ENCODE measurements at places on chromosomes 4 and X.

DNA sequence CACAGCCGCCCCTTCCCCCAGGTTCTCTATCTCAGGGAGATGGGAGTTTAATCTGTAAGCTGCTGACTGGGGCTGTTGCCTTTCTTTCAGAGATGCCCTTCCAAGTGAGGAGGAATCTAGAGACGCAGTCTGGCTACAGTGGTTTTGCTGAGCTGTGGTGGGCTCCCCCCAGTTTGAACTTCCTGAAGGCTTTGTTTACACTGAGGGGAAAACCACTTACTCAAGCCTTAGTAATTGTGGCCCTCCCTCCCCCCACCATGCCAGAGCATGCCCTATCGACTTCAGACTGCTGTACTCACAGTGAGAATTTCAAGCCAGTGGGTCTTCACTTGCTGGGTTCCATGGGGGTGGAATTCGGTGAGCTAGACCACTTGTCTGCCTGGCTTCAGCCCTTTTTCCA lies 131.3 kb downstream of the FAAH2 start:
- DNase-seq: no peak

- DNase-seq: no peak
These were observed 94.5 kb upstream of the EOLA2 start for GRCh38 chrX:150032742-150033141.

DNA sequence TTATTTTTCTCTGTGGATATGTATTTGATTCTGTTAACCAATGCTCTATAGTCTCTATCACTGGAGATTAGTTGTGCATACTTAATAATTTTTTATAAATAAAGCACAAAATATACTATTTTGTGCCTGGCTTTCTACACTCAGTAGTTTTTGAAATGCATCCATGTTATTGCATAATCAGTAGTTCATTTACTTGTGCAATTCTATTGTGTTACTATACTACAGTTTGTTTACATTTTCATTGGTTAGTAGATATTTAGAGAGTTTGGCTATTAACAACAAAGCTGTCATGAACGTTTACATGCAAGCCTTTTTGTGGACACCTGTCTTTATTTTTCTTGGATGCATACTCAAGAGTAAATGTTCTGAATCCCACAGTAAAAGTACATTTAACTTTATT lies 265.0 kb upstream of the FAT4 start:
- DNase-seq: no peak

DNA sequence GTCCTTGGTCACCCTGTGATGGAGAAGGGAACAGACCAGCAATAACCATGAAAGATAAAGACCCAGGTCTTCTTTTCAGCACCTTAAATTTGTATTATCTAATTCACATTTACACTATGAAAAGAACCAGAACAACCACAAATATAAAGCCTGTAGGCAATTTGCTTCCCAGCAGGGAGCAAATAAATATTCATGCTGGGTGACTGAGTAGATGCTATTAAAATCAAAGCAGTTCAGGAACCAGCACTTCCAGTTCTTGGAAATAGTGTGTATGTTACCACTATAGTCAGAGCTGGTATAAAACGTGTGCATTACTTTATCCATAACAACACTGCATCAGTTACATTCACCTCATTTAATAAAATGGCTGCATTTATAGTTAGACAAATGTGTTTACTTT lies 177.8 kb upstream of the ETNPPL start:
- DNase-seq: no peak

- DNase-seq: no peak
These were observed 461.6 kb downstream of the AFF2 start for GRCh38 chrX:148961985-148962384.

- DNase-seq: no peak
These were observed 436.3 kb downstream of the KLHL13 start for GRCh38 chrX:117680286-117680685.

- no peak for DNase-seq
These were observed 77.9 kb upstream of the NAP1L5 start for GRCh38 chr4:88775529-88775928.

DNA sequence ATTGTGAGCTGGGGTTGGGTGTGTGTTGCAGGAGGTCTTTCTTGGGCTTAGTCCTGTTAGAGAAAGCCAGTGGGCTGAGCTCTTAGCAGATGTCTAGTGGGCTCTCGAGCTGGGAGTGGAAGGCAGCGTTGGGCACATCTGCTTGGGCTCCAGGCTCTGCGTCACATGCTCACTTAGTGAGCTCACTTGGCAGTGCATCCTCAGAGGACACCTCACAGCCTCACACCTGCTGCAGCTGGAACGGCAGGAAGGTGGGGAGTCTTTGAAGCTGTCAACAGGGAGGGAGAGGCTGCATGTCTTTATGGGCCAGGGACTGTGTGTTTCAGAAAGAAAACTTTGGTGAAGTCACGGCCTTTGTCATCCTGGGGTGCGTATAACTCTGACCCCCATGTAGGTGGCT lies 82.2 kb downstream of the PSAPL1 start:
- DNase-seq: no peak

- DNase-seq: no peak
These were observed 226.8 kb upstream of the GATB start for GRCh38 chr4:151987606-151988005.

DNA sequence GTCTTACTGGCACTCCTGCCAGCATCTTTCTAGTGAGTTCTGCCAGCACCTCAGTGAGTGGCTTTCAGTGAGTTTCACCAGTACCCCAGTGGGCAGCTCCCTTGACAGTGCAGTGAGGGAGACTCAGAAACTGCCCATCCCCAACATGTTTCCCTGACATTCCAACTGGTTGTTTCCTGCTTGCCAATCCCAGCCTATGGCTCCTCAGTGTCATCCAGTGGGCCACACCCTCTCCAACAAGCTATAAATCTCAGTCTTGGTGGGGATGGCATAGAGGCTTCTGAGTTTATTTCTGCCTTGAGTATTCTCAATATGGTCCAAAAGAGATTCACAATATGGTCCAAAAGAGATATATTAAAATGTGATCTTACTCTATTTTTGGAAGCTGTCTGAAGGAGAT lies 461.2 kb upstream of the NR3C2 start:
- no peak for DNase-seq

DNA sequence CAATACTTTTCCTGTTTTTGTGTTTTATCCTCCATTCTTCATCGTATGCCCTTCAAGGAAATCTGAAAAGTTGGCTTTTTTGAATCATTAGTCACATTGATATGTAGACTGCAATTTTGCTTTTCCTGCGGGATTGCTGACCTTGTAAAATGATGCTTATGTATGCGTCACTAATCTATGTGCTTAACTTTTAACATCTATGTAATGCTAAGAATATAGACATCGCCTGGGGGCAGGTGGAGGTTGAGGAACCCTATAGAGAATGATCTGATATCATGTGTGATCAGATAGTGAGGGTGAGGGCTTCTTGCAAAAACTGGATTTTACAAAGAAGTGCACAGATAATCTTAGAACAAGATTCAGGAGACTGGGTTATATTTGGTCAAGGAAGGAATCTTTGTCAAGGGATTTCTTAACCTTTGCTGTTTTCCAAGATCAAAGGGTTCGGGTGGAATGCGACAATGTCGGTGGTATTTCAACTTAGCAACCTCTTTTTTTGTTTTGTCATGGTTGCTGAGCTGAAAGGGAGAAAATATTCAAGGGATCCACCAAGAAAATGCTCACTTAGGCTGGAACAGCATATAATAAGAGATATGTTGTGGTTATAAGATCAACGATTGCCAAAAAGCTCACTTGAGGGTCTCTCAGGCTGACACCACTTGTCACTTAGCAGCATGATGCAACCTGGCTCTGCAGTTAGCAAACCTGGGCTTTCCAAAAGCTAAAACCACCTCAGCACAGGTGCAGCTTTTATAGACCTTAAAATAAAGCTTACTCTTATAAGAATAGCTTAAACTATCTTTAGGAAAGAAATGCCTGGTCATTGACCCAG lies 70.6 kb upstream of the PUDP start:
- DNase-seq: no peak

DNA sequence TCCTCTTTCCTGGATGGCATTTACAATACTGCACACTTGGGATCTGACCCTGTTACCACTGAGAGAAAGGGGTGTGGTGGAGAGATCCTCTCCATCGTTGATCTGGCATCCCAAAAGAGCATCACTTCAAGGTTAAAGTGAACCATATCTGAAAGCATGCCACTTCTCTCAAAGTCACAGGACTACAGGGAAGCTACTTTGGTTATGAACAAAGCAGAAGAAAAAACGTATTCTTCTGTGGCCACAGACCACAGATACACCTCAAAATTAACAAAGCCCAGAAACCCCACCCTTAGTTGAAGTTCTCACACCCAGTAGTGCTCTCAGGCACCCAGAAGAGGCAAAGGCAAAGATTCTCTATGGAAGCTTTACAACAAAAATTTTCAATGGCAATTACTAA lies 108.3 kb downstream of the JADE1 start:
- no peak for DNase-seq

DNA sequence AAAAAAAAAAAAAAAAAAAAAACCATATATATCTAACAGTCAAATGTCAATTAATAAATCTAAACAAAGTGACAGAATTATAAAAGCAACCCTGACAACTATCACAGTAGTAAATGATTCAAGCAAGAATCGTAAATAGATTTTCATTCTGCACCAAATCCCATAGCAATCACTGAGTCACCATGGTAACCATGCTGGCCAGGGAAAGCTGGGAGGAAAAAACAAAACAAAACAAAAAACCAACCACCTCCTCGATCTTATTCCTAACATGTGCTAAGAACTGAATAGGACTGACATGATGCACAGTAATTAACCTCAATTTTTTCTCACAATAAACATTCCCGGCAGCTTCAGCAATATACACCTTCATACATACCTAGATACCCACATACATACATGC lies 30.6 kb upstream of the RAB40A start:
- no peak for DNase-seq

GRCh38 chrX:132858018-132858417 lies 100.4 kb downstream of the HS6ST2 start:
- DNase-seq: no peak

- no peak for DNase-seq
These were observed 36.7 kb downstream of the DIAPH2 start for GRCh38 chrX:96721354-96721753.

DNA sequence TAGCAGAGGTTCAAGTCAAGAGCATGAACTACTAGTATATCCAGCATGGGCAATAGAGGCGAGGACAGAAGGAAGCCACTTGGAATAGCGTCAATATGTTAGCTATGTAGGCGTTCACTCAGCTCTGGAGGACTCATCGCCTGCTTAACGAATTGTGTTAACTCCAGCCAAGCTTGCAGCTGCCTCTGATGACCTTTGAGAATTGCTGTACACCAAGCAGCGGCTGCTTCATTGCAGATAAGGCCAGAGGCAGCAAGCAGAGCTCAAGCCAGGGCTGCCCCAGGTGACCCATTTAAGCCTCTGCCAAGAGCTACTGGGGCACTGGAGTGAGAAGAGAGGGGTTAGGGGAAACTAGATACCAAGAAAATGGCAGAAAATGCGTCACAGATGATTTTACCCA lies 160.2 kb upstream of the IGFBP7 start:
- no peak for DNase-seq

- DNase-seq: no peak
These were observed 219.9 kb upstream of the PACRGL start for GRCh38 chr4:20480165-20480947.

GRCh38 chr4:96375367-96375766 lies 535.5 kb downstream of the PDHA2 start:
- no peak for DNase-seq

- no peak for DNase-seq
These were observed 124.1 kb downstream of the FHDC1 start for GRCh38 chr4:153060196-153060595.

DNA sequence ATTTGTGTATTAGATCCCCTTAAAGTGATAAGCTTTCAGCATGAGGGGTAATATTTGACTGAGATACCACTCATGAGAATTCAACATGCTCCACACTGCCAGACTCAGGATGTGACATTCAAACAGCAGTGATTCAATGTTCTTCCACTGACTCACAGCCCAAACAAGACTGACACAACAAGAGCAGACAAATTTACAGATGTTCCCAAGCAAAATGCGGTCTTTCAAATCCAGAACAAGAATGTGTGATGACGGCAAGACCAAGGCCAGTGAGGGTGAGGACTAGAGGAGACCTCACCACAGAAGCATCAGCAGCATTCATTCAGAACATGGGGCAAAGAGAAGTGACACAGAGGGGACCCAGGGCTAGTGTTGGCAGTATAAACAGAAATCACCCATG lies 99.3 kb upstream of the GRIA3 start:
- DNase-seq: no peak

- no peak for DNase-seq
These were observed 842.1 kb downstream of the FSTL5 start for GRCh38 chr4:161321706-161322105.

DNA sequence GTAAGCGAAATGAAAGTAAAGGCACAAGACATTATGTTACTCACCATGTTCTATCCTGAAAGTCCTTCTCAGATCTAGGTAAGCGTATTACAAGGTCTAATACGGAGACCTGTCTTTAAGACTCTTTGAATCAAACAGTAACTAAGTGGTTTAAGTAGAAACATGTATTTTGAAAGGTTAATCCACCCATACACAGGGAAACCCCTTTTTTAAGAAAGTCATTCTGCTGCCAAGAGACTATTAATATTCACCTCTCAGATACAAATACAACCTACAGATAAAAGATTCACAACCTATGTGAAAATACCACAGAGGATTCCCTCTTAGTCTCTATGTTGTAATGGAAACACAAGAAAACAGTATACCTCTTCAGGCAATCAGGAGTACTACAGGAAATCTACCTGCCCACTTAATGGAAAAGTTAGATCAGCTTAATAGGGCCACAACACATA lies 63.2 kb upstream of the TNIP3 start:
- no peak for DNase-seq

Data from suprapubic skin (tissue), 4 donors.